Stimulated activated CD8-positive, alpha-beta memory T cell treated with anti-CD3 and anti-CD28 coated beads, Interleukin-4, amount 100 ng/mL, for 24 hours (primary cell): ENCODE measurements at places on chromosomes 5 and 9.

- DNase-seq, result no peak
These were observed 34.6 kb upstream of the NFIB start for GRCh38 chr9:14348373-14349145.

GRCh38 chr5:40356248-40356647, 323.5 kb upstream of the PTGER4 start:
- no peak for DNase-seq

DNA sequence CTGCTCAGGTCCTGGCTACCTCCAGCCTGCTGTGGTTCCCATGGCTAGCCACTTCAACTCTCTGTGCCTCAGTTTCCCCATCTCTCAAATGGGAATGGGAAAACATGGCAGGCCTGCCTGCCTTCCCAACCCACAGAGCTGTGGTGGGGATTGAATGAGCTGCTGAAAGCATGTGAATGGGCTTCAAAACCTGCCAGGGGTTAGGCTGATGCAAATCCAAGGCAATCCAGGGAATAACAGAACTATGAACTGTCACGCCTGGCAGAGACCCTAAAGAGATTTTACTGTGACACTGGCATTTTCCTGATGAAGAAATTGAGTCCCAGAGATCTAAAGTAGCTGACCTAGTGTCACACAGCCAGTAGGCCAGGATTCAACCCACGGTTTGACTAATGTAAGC, 29.9 kb upstream of the TCF7 start:
- DNase-seq, result no peak

DNA sequence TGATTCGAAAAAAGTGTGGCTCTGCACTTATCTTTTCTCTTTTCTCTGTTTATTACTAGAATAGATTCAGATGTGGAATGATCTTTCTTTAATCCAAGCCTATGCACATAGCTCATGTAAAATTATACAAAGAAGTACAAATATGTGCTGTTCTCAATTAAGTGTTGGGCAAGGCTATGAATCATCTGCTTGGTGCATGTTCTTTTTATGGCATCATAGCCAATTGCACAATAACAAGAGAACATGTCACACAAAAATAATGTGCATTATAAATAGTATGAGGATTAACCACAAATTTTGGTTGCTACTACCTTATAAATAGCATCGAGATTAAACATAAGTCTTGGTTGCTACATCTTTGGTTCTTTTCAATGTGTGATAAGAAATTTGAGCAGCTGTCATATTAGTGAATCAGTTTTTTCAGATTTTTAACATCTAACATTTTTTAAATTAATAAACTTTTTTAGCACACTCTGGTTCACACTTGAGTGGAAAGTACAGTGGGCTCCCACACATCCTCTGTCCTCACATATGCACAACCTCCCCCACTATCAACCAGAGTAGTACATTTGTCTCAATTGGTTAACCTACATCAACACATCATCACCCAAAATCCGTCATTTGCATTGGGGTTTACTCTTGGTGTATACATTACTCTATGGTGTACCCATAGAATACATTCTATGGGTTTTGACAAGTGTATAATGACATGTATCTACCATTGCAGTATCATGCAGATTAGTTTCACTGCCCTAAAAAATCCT, 6.8 kb upstream of the RECK start:
- no peak for DNase-seq

- no peak for DNase-seq
These were observed 39.6 kb downstream of the WNK2 start for GRCh38 chr9:93223260-93224180.

DNA sequence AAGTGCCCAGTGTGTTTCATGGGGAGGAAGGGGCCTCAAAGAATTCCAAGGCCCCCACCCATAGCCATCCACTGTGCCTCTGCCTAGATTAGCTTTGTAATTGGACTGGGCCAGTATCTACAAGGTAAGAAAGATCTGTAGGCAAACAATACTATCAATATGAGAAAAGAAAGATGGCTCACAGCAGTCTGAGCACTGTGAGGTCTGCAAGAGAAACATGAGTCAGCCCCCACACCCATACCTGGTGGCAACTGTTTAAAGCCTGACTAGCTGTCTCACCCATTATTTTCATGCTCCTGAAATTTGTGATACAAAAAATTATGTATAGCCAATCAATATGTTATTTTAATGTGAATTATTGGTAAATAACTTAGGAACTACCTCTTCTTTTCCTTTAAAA, 10.0 kb upstream of the ZNF483 start:
- no peak for DNase-seq

GRCh38 chr9:132023419-132024180, 56.1 kb downstream of the MED27 start:
- DNase-seq, result no peak

DNA sequence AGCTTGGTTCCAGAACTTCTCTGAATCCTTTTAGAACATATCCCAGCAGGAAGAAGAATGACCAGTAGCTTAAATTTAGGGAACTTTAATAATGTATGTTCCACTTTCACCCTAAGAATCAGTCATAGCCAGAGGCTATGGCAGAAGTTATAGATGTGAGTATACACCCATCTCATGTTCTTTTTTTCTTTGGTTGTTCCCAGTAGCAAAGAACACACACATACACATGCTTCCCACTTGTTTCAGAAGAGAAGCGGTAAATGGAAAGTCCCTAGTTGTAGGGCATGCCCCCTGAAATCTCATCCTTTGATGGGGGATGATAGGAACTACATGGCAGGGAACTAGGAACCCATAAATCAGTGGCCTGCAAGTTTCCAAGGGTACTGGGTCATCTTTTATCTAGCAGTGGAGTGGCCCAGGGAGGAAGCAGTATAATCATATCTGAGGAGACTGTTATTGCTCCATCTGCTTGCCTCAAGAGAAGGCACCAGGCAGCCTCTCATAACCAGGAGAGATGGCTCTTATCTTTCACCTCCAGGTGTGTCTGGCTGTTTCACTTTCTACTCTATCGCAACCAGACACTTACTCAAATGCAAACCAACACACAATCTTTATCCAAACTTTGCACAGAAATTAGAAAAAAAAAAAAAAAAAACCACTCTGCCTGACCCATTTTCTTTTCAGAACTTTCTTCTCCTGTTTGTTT, 109.5 kb downstream of the SNCAIP start:
- no peak for DNase-seq

GRCh38 chr5:93058309-93058708, 522.7 kb downstream of the NR2F1-AS1 start:
- DNase-seq, result no peak

DNA sequence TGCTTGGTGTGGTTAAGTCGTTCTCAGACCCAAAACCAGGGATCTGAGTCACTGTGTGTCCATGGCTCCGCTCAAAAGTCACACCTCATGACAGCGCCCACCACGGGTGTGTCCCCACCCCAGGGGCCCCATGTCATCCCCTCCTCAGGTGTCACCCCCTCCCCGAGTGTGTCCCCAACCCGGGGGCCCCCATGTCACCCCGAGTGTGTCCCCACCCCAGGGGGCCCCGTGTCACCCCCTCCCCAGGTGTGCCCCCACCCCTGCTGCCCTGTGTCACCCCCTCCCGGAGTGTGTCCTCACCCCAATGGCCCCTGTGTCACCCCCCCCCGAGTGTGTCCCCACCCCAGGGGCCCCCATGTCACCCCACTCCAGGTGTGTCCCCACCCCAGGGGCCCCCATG, 5.1 kb downstream of the LRRC14B start:
- no peak for DNase-seq

DNA sequence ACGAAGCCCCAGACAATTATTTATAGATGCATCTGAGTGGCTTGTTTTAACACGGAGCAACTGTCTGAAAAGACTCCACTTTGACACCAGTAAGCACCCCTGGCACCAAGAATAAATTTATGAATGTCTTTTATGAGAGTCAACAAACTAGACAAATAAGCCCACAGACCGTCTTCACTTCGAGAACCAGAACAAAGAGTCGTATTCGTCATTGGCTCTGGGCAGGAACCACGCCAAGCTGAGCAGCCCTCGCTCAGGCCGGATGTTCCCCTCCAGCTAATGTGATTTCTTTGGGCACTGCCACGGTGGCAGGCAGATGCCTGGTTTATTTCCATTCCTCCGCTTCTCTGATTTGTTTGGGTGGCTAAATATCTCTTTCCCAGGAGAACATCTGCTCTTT, 91.9 kb upstream of the STC2 start:
- no peak for DNase-seq

- no peak for DNase-seq
These were observed 28.3 kb upstream of the STOM start for GRCh38 chr9:121398374-121398773.

DNA sequence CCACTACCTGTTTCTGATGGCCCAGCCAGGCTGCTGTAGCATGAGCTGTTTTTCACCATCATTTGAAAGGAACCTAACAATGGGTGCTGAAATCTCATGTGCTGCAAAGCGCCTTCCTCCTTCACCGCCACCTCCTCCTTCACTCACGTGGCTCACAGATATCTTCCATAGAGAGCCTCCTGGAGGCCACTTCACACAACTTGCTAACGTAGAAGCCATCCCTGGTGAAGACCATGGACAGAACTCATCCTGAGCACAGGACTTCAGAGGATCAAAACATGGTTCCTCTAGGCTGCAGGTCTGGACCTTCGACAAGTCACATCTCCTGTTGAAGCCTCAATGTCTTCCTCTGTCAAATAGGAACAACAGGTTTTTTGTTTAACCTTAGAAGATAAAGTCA, 155.5 kb upstream of the RAD23B start:
- DNase-seq, result no peak

GRCh38 chr5:170006021-170006420, 25.7 kb upstream of the INSYN2B start:
- DNase-seq, result no peak
